ENCODE measurements at places on chromosomes 5 and 9.
A peak's percentile ranks its signal among the peaks of the same experiment; 100 is the strongest.

DNA sequence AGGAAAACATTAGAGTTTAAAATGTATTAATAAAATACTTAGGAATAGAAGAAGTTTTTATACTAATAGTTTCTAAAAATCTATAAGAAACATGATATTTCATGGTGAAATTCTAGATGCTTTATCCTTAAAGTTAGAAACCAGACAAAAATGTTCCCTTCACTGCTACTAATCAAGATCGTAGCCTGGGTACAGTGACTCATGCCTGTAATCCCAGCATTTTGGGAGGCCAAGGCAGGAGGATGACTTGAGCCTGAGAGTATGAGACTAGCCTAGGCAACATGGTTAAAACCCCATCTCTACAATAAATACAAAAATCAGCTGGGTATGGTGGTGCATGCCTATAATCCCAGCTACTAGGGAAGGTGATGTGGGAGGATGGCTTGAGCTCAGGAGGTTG, 30.4 kb upstream of the KLF9 start:
- DNase-seq: no peak

DNA sequence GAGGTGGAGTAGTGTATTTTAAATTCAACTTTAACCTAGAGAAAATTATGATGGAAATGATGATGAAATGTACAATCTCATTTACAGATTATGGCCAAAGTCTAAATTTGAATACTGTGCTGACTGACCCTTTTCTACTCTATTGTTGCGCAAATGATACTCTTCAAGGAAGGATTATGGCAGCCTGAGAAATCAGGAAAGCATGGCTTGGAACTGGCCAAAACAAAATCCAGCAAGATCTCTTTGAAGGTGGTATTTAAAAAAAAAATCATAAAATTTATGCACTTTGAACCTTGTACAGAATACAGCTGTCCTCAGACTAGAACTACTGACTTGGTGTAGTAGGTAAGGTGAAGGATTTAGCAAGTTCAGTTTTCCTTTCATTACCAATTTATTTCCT, 105.3 kb downstream of the NDUFAF2 start:
- DNase-seq: no peak

DNA sequence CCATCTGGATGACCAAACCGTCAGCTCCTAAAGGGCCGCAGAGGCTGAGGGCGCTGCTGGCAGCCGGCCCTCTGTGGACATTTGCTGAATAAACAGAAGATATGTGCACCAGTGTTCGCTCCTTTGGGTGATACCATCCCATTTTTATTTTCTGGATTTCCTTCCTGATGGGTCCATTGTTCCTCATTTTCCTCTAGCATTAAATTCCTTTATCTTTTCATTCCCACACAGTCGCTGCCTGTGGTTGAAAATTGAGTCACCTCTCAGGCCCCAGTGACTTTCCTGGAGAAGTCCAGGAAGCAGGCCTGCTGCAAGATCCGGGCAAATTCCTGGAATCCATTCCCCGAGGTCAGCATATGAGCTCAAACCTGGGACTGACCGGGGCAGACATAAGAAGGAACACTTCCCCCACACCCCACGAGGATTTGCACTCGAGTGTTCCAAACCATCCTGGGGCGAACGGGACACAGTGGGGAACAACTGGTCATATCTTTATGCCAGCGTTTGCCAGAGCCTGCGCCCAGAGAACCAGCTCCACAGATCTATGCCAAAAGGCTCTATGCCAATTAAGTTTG, 86.7 kb upstream of the PCA3 start:
- DNase-seq: no peak

- DNase-seq: no peak
Observed at GRCh38 chr9:108708448-108708847, 147.3 kb downstream of the ACTL7B start.

GRCh38 chr9:134034215-134035040, 9.1 kb downstream of the BRD3OS start:
- DNase-seq: no peak

GRCh38 chr5:59479086-59479485, 414.4 kb downstream of the PDE4D start:
- DNase-seq: no peak

DNA sequence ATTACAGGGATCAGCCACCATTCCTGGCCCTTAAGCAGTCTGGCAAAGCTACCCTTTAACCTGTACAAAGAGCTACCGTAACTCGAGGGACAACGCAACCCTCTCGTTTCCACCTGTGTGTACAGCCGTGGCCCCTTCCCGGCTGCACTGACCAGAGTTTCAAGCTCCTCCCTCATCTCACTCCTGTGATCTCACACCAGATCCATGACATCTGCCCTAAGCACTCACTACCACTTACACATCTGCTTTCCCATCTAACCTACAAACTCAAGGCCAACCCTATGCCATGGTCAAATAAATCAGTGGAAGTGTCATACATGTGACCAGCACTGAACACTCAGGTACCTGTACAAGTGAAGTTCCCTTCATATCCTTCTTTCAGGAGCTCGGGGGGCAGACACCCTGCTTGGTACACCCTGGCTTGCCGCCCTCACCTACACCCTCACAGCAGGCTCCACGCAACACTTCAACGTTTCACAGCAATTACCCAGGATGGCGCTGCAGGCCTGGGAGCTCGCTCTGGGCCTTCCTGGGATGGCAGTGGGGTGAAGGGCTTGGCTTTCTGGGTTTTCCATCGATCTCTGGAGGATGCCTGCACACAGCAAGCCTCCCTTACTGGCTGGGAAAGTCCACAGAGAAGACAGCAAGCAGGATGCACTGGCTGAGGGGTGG, 61.7 kb downstream of the PRRT1B start:
- no peak for DNase-seq

GRCh38 chr9:85212209-85212608, 529.5 kb downstream of the AGTPBP1 start:
- no peak for DNase-seq

DNA sequence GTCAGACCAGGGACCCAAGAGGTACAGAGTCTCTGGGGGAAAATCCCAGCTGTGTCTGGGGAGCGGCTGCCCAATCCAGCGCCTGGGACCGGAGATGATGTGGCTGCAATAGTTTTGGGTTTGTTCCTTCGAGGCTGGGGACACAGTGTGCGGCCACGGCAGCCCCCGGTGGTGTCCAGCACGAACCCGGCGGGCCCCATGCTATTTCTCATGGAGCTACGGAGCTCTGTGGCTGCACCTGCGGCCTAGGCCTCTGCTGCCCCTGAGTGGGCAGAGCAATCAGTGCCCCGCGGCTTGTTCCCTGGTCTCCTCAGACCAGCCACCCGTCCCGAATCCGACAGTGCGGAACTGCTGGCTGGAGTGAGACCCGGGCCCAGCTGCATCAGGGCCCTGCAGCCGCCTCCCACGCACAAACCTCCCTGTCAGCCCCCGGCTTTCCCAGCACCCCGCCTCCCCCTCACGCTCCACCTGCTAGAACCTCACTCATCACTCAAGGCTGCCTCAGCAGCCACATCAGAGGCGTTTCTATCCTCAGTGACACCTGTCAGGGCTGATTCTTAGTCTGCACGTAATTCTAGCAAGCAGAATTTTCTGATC, 29.0 kb downstream of the SARDH start:
- peak; percentile 66 for DNase-seq

Measured in central memory CD4-positive, alpha-beta T cell (primary cell).